ENCODE measurements at places on chromosomes 1 and 21.

GRCh38 chr21:41894922-41895557 lies 15.9 kb upstream of the PRDM15 start:
- peak; percentile 52 for DNase-seq

- no peak for DNase-seq
Measured at GRCh38 chr1:39735731-39736130, 3.0 kb upstream of the PPIE start.

DNA sequence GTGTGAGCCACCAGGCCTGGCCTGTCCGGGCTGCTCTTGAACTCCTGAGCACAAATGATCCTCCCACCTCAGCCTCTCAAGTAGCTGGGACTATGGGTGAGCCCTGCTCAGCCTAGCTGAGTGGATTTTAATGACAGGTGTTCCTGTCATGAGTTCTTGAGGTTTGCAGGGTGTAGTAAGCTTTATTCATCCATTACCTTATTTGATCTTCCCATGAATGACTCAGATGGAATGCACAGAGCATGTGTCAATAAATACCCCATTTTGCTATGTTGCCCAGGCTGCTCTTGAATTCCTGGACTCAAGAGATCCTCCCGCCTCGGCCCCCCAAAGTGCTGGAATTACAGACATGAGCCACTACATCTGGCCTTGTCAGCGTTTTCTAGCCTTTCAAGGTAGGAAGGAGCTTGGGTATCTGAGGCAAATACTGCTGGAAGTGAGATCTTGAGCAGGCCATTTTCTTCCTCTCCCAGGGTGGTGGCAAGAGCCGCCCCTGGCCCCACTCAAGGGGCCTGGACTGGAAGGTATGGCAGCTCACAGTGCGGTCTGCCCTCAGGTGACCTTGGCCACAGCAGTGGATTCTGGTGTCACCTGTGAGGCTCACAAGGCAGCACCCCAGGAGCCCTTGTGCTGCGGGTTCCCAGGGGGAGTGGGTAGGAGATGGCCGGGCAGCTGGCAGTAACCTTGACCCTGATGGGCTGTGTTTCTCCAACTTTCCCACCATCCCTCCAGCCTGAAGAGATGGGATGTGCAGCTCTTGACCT lies 20.0 kb downstream of the PIK3CD start:
- peak; percentile 38 for DNase-seq

GRCh38 chr21:37452227-37452626 lies 85.7 kb downstream of the DYRK1A start:
- peak; percentile 85 for DNase-seq

- no peak for DNase-seq
Measured at GRCh38 chr1:232164078-232164963, 465.6 kb downstream of the SIPA1L2 start.

- no peak for DNase-seq
Measured at GRCh38 chr1:33320619-33321165, at the start of gene A3GALT2. Gene A3GALT2, minus strand, starts transcription at chr1:33321098. Its CDS starts 0 bp downstream, at chr1:33321098.
